ENCODE measurements at places on chromosomes 6 and 20. TPM values are rescaled to one million over a fixed set of nuclear protein-coding genes. Genes with fewer than 3 reads are reported as not detected.
A peak's percentile ranks its signal among the peaks of the same experiment; 100 is the strongest.

DNA sequence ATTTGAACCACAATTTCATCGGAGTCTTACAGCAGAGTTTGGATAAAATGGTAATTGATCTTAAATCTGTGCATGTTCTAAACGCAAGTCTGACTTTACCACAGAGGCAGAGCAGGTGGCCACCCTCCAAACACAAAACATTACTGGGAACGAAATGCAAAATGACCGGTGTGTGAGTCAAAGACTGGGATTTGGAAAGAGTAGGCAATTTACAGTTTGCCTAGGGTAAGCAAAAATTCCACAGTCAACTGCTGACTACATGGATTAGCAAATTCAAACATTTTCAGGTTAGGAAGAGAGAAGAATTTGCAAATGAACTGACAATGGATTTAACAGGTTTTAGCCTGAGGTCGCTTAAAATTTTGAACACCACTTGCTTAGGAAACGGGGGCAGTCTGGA, 444.4 kb downstream of the HDGFL1 start:
- DNase-seq, result peak; percentile 38

GRCh38 chr20:35870541-35871258, 83.6 kb downstream of the SCAND1 start:
- no peak for DNase-seq

DNA sequence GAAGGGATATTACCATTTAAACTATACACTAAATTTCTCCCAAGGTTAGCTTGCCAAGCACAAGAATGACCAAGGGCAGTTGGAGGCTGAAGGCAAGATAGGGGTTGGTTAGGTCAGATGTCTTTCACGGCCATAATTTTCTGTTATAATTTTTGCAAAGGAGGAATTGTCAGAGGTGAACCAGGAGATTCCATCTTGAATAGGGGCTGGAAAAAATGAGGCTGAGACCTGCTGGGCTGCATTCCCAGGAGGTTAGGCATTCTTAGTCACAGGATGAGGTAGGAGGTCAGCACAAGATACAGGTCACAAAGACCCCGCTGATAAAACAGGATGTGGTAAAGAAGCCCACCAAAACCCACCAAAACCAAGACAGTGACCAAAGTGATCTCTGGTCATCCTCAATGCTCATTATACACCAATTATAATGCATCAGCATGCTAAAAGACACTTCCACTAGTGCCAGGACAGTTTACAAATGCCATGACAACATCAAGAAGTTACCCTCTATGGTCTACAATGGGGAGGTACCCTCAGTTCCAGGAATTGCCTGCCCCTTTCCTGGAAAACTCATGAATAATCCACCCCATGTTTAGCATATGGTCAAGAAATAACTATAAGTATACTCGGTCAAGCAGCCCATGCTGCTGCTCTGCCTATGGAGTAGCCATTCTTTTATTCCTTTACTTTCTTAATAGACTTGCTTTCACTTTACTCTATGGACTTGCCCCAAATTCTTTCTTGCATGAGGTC, 371.8 kb upstream of the SULF2 start:
- no peak for DNase-seq

DNA sequence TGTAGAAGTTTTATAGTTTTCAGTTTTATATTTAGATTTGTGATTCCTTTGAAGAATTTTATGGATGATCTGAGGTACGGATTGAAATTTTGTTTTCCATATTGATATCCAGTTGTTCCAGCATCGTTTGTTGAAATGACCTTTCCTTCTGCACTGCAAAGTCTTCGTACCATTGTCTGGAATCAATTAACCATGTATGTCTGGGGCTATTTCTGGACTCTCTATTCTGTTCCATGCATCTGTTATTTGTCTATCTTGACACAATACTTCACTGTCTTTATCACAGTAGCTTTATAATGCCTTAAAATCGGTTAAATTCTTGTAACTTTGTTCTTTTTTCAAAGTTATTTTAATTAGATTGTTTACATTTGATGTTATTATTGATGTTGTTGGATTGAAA, 154.9 kb downstream of the FARS2 start:
- DNase-seq, result no peak

GRCh38 chr6:48714699-48715098, 603.7 kb upstream of the PTCHD4 start:
- DNase-seq, result no peak

DNA sequence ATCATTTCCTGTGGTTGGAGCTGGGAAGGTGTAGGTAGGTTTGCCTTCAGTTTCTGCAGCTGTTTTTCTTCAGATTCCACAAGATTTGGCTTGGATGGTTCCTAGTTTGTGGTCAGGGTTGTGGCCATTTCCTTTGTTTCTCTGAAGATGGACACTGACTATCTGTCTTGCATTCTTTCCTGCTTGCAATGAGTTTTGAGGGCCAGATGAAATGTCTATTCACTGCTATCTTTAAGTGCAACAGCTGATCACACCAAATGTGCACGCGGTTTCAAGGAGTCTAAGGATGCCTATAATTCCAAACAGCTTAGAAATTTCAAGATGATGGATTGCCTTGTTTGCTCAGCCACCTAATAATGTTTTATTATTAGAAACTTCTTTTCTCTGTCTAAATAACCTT, 28.4 kb downstream of the IL20RA start:
- DNase-seq, result no peak

GRCh38 chr6:133241086-133241900, at the start of gene EYA4:
Gene EYA4 (plus strand): TSS chr6:133241357. CDS start chr6:133274781, 33,424 bp downstream.
- peak; percentile 45 for DNase-seq

SLC13A3 gene
- 2.8 TPM for polyA plus RNA-seq

RGS17 gene
- 1.3 TPM for polyA plus RNA-seq

TDP2 gene
- polyA plus RNA-seq, result 31.2 TPM

Measured in muscle of arm (tissue), 14 donors.